ENCODE measurements at places on chromosomes 4 and X.

GRCh38 chr4:48483006-48483776 is at the start of gene SLC10A4:
SLC10A4 (plus strand) TSS chr4:48483343; CDS start chr4:48483562, 219 bp downstream.
- peak; percentile 35 for DNase-seq

DNA sequence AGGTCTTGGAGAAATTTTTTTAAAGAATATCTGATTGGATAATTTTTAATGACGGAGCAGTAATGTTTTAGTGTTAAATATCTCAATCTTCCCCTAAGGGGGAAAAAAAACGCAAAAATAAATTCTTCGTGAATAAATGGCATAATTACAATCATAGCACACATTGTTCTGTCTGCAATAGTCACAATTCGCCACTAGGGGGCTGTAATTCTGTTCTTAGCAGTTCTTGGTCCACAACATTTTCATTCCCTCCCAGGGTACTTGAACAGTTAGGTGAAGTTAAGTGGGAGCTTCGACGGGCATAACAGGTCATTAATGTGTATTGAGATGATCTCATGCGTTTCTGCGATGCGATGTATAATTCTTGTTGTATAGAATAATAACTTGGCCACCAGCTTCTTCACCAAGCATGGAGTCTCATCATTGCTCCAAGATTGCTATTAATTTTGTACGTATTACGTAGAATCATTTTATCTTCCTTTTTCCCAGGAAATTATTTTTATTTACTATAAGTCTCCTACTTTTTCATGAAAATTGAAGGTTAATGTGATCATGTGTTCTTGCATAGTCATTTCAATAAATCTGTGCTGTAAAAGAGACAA is 27.2 kb downstream of the HTR2C start:
- peak; percentile 76 for DNase-seq

DNA sequence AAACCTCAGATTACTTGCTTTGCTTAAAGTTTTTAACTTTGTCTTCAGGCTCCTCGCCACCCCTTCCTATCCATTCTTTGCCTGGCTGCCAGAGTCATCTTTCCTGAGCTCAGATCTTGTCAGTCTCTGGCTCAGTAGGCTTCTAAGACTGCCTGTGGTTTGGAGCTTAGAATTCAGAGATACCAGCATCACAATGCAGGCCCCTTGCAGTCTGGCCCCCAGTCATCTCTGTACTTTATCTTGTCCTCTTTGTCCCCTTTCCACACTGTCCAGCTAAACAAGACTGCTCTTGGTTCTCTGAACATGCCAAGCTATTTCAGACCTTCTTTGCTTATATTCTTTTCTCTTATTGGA is 3.0 kb downstream of the KIAA0232 start:
- DNase-seq = no peak

GRCh38 chr4:88623097-88623496 is 30.8 kb downstream of the HERC3 start:
- DNase-seq = peak; percentile 84
